NCI-H1092 treated with DMSO at 0.1 percent for 48 hours (cell line): ENCODE measurements at places on chromosomes 12 and 14.

- peak; percentile 78 for DNase-seq
Measured at GRCh38 chr14:100677554-100678468, 48.9 kb upstream of the DLK1 start.

DNA sequence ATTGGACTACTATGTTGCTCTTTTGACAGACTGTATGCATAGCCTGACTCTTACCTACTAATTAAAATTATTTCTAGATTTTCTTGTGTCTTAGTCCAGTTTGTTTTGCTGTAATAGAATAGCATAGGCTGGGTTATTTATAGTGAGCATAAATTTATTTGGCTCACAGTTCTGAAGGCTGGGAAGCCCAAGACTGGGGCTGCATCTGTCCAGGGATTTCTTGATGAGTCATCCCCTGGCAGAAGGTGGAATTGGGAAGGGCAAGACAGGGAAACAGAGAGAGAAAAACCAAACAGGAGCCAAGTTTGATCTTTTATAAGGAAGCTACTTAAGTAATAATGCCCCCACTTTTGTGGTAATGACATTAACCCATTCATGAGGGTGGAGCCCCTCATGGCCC is 759.2 kb upstream of the LRFN5 start:
- DNase-seq = no peak

DNA sequence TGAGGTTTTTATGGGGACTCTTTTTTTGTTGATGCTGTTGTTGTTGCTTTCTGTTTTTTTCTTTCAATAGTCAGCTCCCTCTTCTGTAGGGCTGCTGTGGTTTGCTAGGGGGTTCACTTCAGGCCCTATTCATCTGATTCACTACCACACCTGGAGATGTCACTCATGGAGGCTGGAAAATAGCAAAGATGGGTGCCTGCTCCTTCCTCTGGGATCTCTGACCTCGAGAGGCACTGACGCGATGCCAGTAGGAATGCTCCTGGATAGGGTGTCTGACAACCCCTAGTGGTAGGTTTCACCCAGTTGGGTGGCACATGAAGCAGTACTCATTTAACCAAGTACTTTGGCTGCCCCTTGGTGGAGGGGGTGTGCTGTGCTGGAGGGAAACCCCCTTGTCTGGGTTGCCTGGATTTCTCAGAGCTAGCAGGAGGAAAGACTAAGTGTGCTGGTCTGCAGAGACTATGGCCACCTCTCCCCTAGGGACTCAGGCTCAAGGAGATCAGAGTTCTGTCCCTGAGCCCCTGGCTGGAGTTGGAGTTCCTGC is 745.5 kb downstream of the TMTC2 start:
- DNase-seq = no peak

- DNase-seq = peak; percentile 69
Measured at GRCh38 chr14:39368261-39368959, 63.8 kb downstream of the FBXO33 start.

DNA sequence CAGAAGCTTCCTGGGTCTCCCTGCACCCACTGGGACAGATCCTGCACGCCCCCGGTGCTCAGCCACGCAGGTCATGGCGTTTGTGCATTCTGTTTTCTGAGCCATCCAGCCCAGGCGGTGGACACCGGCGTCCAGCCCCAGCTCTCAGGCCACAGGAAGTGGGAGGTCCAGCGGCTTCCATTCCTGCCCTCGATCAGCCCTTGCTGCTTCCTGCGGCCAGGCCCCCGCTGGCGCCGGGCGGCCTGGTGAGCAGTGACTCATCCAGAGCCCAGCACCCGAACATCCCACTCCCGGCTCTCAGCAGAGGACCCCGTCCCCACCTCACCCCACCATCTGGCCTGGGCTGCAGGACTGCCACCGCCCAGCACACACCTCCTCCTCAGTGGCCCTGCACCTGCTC is 18.0 kb upstream of the NUDT14 start:
- no peak for DNase-seq

GRCh38 chr12:73110816-73111215 is 838.6 kb downstream of the TRHDE start:
- no peak for DNase-seq

- DNase-seq = no peak
Measured at GRCh38 chr12:42299392-42300308, 26.2 kb downstream of the ZCRB1 start.

GRCh38 chr14:30521899-30522736 is 36.8 kb upstream of the G2E3 start:
- DNase-seq = peak; percentile 77

DNA sequence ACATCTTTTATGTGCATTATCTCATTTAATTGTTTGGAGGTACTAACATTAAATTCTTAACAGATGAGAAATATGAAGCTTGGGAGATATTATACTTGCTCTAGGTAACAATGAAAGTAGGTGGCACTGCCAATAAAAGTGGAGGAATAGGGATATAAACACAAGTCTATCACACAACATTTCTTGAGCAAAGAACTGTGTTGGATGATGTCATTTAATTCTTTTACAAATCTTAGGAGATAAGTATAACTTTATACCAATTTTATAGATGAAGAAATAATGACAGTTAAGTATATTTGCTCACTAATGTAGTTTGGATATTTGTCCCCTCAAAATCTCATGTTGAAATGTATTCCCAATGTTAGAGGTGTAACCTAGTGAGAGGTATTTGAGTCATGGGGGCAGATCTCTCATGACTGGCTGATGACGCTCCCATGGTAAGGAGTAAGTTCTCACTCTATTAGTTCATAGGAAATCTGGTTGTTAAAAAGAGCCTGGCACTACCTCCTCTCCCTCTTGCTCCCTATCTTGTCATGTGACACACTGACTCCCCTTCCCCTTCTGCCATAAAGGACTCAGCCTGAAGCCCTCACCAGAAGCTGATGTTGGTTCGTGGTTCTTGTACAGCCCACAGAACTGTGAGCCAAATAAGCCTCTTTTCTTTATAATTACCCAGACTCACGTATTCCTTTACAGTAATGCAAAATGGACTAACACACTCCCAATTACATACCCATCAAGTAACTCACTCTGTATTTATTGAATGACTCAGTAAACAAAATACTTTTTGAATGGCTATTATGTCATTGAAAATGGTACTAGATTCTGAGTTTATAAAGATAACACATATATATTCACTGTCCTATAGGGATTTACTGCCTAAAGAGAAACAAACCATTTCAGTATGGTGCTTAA is 146.8 kb upstream of the KITLG start:
- DNase-seq = no peak

- no peak for DNase-seq
Measured at GRCh38 chr14:71764701-71765382, 167.4 kb upstream of the RGS6 start.

GRCh38 chr12:6090803-6091202 is 33.7 kb downstream of the VWF start:
- no peak for DNase-seq

DNA sequence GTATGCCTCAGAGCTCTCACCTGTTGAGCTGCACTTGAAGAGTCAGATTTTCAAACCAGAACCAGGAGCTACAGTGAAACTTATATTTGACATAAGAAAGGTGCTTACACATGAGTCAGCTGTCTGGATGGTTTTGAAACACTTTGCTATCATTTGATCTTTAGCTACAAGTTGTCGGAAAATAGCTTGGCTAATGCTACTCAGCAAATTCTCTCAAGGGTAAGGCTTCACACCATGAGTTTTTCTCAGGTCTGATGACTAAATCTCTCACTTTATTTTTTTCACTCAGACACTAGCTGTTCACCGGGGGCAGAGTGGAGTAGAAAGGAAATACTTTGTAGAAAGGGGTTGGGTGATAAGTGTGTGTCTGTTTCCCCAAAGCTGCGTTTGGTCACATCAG is 171.8 kb downstream of the FLRT2 start:
- DNase-seq = no peak

DNA sequence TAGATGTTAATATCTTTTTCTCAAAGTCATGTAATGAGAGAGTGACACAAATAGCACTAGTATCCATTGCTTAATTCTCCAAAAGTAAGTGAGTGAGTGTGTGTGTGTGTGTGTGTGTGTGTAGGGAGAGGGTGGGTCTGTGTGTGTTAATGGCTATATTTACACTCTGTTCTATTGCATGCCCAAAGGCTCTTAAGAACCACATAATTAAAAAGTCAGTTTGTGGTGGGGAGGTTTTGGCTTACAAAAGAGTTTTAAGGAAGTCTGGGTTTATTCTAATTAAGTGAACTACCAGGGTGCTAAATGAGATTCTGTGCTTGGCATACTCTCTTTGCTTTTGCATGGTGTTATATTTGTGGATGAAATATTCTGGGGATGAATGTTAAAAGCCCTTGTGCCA is 1897.6 kb upstream of the FLRT2 start:
- DNase-seq = peak; percentile 17

DNA sequence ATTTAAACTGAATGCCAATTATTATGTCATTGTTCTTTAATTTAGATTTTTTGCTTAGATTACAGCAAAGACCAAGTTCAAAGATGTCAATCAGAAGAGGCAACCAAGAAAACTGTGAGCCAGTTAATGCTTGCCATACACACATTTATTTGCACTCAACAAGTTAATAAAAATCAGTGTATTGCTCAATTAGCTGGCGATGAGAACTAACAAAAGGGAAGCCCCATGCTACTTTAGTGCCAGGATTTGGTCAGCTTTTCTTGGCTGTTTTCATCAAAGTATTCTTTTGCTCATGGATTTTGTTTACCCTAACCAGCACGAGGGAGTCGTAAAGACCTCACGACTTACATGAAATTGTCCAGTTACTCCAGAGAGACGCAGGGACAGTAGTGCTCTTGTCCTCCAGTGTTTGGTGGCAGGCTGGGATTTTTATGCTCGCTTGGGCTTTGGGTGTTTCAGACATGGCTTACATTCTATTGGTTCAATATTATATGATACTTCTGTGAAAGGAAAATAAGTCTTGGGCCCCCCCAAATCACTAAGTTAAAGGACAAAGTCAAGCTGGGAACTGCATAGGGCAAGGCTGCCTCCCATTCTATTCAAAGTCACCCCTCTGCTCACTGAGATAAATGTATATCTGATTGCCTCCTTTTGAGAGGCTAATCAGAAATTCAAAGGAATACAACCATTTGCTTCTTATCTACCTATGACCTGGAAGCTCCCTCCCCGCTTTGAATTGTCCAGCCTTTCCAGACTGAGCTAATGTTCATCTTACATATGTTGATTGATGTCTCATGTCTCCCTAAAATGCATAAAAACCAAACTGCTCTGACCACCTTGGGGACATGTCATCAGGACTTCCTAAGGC is 7.4 kb upstream of the B4GALNT1 start:
- DNase-seq = no peak

DNA sequence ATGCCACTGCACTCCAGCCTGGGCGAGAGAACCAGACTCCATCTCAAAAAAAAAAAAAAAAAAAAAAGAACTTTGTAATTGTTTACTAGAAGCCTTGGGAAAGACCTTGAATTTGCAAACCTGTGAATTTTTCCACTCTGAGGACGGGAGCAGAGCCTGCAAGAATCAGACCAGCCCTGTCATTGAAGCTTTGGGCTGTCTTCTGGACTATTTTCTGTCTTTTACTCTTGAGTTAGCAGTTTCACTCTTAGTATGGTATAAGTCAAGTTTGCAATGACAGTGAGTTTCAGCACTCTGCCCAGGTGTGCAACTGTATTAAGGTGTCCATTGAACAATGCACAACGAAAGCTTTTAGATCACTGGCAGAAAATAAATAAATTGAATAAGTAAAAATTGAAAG is 81.4 kb upstream of the KRAS start:
- DNase-seq = no peak
